GM12891 (cell line): ENCODE measurements at places on chromosomes 12 and 14.

- DNase-seq: no peak
Measured at GRCh38 chr12:67671892-67672291, 23.3 kb downstream of the DYRK2 start.

DNA sequence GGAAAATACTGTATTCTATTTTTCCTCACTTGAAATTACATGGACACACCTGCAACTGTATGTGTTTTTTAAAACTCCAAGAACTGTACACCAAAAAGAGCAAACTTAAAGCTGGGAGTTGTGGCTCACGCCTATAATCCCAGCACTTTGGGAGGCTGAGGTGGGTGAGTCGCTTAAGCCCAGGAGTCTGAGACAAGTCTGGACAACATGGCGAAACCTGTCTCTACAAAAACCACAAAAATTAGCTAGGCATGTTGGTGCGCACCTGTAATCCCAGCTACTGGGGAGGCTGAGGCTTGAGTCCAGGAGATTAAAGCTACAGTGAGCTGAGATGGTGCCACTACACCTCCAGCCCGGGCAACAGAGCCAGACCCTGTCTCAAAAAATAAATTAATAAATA lies 95.9 kb downstream of the SINHCAF start:
- DNase-seq: no peak

- no peak for DNase-seq
Measured at GRCh38 chr14:24403294-24403998, 4.6 kb downstream of the NYNRIN start.

GRCh38 chr12:125418902-125419564 lies 353.8 kb downstream of the AACS start:
- DNase-seq: no peak

DNA sequence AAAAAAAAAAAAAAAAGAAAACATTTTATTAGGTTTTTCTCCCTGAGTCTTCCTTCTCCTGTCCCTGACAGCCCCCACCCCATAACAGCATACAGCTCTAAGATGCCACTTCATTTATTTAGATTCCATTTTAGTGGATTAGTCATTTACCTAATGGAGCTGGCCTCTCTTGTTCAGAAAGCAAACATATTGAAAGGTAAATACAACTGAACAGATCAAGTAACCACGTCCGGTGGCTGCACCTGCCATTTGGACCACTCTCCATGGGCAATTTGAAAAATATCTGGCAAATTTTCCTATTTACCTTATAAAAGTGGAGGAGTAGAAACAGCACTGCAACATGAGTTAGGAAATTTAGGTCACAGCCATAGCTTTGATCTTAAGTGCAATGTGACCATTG lies 254.6 kb downstream of the C12orf42 start:
- DNase-seq: no peak

GRCh38 chr14:83733670-83734069 lies 1796.3 kb upstream of the FLRT2 start:
- DNase-seq: no peak

- no peak for DNase-seq
Measured at GRCh38 chr14:38762426-38762825, 340.6 kb downstream of the SEC23A start.

DNA sequence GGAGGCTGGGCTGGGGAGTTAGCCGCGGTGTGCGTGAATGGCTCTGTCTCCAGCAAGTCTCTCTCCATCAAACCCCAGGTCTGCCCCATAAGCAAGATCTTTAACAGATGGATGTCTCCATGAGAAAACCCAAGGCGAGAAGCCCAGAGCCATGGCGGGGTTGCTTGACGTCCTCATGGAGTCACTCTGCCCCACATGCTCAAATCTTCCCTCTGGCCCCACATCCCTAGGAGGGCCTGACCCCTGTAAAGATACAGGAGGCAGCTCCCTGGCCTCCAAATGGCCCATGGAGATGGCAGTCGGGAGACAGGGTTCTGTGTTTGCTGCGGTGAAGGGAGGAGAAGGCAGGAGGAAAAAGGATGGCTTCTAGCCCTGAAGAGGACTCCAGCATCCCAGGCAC lies 49.3 kb downstream of the C14orf132 start:
- no peak for DNase-seq

GRCh38 chr14:97097296-97097695 lies 300.1 kb downstream of the VRK1 start:
- no peak for DNase-seq
